ENCODE measurements at places on chromosomes 11 and 22. TPM values are rescaled to one million over a fixed set of nuclear protein-coding genes. Genes with fewer than 3 reads are reported as not detected.

DNA sequence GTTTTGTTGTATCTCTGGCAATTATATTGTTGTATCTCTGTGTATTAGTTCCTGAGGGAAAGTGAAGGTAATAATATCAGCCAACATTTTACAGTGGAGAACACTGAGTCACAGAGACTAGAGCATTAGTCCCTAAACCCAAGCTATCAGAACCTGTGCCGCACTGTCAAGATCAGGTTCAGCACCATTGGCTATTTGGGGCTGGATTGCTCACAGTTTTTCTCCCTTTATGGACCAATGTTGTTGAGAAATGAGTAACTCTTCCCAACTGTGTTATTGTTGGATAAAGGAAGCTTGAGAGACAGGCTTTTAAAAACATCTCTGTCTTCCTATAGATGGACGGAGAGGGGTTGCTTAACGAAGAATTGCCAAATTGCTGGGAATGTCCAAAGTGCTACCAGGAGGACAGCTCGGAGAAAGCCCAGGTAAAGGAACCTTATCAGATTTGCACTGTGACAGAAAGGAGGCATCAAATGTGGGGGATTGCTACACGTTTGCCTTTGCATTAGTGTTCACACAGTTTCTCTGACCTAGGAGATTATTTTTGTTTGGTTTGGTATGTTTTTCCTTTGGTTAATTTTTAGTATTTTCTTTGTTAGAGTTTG is 18.2 kb upstream of the GRK2 start:
- DNase-seq = no peak

The ZBED5 gene
- 44.0 TPM for total RNA-seq

DNA sequence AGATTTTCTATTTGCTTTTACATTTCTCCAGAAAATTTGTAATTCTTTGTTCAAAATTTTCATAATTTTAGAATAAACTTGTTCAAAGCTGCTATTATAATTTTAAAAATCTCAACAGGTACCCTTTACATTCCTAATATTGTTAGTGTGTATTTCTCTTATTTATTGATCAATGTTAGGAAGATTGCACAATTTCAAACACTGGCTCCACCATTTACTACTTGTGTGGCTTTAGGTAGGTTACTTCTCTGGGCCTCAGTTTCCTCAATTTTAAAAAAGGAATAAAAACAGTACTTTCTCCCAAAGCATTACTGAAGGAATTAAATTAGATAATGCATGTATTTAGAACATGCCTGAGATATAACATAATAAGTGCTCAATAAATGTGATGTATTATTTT is 180.2 kb downstream of the SBF2 start:
- DNase-seq = no peak

The PLA2G3 gene
- 0.49 TPM for total RNA-seq

The OVCH2 gene
- 1.2 TPM for total RNA-seq

DNA sequence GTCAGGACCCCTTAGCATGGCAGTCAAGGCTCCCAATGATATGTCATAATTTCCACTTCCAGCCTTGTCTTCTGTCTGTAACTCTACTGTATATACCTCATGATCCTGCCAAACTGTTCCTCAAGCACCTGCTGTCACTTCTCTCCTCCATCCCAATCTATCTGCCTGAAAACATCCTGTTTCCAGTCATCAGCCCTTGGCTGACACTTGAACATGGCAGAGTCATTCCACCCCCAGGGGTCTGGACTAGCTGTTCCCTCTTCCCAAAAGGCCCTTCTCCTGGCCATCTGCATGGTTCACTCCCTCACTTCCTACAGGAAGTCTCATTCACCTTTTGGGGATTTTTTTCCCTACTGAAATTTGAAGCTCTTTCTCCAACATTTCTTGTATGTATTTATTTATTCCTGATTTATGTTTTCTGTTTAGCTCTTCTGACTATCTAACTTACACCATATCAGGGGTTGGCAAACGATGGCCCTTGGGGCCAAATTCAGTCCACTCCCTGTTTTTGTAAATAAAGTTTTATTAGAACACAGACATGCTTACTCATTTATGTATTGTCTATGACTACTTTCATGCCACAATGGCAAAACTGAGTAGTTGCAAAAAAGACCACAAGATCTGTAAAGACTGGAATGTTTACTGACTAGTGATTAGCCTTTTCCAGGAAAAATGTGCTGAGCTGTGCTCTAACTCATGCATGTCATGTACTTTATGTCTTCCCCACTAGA is 278.4 kb downstream of the KIRREL3 start:
- no peak for DNase-seq

The SYVN1 gene
- 12.0 TPM for total RNA-seq

The MUC5AC gene
- 0.39 TPM for total RNA-seq

DNA sequence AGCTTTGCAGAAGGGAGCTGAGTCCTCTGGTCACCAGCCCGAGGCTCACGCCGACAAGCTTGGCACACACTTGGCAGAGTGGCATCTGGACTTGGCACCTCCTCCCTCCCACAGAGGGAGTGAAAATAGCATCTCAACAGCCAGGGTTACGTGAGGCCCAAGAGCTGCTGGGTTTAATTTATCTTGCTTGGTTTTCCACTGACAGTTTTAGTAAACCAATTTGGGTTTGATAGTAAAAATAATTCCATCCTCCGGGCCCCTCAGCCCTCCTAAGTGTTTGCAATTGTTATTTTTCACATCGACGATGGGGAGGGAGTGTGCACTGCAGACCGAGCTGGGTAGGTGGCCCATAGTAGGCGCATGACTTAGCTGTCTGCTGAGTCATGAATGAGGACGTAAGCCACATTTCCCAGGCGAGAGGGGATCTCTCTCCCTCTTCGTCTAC is 107.6 kb upstream of the ASPHD2 start:
- DNase-seq = no peak

GRCh38 chr11:101269990-101270660 is 140.5 kb upstream of the PGR start:
- DNase-seq = no peak

GRCh38 chr11:70000228-70000627 is 77.9 kb upstream of the ANO1 start:
- no peak for DNase-seq

GRCh38 chr11:27357250-27357649 is 5.8 kb downstream of the CCDC34 start:
- no peak for DNase-seq

DNA sequence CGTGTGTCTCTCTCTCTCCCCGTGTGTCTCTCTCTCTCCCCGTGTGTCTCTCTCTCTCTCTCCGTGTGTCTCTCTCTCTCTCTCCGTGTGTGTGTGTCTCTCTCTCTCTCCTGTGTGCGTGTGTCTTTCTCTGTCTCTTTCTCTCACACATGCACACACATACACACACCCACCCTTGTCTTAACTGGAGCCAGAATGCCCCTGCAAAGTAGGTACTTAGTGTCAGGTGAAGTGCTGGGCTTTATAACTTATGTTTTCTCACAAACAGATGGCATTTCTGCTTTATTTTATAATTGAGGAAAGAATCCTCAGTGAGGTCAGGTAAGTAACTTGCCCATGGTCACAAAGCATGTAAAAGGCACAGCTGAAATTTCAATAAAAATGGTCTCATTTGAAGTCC is 106.0 kb downstream of the CSNK2A3 start:
- DNase-seq = no peak

DNA sequence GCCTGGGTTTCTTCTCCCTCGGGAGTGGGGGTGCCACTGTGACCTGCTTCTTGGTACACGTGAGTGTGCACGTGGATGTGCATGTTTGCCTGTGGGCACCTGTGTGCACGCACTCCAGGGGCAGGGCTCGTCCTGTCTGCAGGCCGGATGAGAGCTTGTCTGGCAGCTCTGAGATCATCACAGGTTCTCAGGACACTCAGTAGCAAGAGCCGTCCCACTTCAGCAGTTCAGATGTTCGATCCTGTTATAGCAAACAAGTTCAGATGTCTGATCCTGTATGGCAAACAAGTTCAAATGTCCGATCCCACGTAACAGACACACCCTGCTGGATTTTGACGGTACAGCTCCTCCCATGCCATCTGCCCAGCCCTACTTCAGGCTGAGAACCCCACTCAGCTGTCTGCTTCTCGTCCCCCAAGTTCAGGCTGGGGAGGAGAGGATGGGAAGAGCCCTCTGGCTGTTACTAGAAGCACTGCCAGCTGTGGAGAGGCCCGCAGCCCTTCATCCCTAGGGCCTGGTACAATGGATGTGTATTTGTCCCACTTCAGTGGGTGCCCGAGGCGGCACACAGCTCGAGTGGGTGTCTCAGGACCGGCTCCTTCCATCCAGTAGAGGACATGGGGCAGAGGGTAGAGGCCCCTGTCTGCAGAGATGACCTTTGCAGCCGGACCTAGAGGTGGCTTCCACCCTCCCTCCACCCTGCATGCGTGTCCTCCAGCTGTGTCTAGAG is 1126.9 kb downstream of the BRD1 start:
- DNase-seq = no peak

DNA sequence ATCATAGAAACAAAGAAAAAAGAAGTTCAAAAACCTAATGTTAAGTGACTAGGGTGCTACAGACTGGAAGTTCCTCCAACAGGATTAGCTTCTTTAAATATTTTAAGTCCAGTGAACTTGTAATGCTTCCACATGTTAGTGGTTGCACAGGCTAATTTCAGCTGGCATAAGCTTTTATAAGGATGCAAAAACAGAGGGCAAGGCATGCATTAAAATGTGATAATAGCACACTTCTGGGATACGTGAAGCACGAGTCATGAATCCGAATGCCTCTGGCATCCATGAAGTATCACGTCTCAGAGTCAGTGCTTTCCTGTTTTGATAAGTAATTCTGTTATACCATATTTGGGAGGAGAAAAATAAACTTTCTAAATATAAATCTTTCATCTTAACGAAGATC is 106.8 kb downstream of the DCDC1 start:
- DNase-seq = no peak

DNA sequence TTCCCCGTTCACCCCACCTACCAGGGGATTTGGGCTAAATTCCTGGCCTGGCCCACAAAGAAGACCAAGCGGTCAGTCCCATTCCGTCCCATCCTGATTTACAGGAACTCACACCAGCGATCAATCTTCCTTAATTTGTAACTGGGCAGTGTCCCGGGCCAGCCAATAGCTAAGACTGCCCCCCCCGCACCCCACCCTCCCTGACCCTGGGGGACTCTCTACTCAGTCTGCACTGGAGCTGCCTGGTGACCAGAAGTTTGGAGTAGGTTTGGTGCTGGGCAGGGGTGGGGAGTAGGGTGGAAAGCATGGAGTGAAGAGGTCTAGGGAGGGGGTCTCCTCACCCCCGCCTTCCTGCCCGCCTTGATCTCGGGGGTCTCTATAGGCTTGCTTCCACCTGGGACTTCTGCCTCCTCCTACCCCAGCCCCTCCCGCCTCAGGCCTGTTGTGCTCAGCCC is at the start of gene SERPING1:
Gene SERPING1 (plus strand): TSS at position 225 of the 455 bp plus-strand sequence. CDS start 586 bp downstream, outside the sequence.
- DNase-seq = peak; percentile 47

The GAB4 gene
- not detected for total RNA-seq

The PRG3 gene
- total RNA-seq = 2.9 TPM

The NLRP14 gene
- total RNA-seq = 0.20 TPM

GRCh38 chr22:28441720-28442263 is 237.8 kb downstream of the TTC28 start:
- peak; percentile 11 for DNase-seq
